ENCODE measurements at places on chromosomes 7 and 10. TPM values are rescaled to one million over a fixed set of nuclear protein-coding genes. Genes with fewer than 3 reads are reported as not detected.

The STRIP2 gene
- total RNA-seq = 0.52 TPM

DNA sequence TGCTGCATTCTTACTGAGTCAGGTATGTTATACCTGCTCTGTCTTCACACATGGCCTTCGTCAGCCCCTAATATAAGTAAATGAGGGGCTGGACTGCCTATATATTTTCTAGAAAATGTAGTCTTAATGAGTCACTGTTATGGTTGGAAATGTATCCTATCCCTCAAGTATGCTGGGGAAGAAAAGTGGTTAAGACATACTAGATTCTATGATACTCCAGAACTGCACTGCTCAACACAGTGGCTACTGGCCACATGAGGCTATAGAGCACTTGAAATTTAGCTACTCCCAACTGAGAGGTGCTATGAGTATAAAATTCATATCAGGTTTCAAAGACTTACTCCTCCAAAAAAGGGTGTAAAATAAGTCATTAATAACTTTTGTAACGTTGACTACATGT lies 104.3 kb upstream of the STEAP1B start:
- DNase-seq = no peak

- no peak for DNase-seq
Observed at GRCh38 chr7:116152276-116152675, 58.1 kb upstream of the TES start.

The SPAM1 gene
- total RNA-seq = not detected

DNA sequence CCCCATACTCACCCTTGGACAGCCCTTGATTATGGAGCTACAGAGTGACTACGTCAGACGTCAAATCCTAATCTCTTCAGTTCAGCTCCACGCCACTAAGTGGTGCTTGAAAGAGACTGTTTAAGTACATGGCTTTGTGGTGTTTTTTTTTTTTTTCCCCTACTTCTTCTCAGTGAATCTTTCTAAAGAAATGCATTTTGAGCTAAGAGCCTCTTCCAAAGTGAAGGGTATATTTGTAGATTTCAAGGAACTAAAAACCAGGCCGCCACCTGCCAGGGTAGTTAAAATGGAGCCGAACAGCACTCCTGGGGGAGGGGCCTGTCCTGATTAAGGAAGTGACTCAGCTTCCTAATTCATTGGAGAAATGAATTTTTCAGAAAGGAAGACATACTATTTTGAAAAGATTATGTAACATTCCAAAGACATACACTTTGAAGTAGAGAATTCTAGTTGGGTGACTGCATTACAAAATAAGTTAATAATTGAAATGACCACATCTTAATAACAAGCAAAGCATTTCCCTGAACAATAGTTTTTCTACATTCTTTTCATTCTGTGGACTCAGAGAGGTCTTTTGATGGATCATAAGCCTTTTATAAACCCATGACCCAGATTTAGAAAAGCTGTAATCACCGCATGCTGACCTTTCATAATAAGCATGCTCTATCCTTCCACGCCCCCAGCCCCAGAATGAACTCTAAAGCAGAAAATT lies 20.6 kb upstream of the VPS41 start:
- no peak for DNase-seq

The PON1 gene
- total RNA-seq = not detected

DNA sequence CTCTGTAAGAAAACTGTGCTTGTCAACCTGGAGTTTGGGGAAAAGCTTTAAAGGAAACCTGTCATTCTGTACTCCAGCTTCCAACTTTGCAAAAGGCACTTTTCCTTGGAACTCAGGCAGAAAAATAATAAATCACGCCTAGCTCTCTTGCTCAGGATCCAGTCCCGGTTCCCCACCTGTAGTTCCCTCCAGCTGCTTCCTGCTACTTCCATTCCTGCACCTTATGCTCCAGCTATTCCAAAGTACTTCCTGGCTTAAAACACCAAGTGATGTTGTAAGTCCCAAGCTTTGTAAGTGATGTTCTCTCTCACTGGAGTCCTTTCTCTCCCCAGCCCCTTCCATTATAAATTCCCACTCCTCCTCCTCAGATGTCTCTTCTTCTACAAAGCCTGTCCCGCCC lies 98.6 kb downstream of the GRM8 start:
- DNase-seq = no peak

The NPY gene
- not detected for total RNA-seq

DNA sequence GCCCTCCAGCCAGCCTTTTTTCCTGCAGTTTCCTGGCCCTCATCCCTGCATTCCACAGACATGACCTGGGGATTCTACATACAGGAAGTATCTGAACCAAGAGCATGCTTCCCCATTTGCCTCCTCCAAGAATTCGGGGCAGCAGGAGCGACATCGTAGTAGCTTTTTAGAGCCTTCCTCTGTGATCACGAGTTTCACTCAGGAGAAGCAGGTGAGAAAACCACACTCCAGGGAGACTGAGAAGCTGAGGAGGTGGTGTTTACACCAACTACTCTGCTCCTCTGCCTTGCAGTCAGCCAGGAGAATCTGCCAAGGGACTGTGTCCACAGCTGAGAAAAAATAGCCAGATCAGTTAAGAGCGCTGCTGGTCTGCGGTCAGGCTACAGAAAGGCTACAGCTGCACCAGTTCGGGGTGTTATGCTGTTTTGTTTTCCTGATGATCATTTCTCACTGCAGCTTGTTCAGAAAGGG lies 54.1 kb downstream of the HSPA12A start:
- DNase-seq = no peak

All from ureter (tissue), 1 donor.